ENCODE measurements at places on chromosomes 5 and 9.

DNA sequence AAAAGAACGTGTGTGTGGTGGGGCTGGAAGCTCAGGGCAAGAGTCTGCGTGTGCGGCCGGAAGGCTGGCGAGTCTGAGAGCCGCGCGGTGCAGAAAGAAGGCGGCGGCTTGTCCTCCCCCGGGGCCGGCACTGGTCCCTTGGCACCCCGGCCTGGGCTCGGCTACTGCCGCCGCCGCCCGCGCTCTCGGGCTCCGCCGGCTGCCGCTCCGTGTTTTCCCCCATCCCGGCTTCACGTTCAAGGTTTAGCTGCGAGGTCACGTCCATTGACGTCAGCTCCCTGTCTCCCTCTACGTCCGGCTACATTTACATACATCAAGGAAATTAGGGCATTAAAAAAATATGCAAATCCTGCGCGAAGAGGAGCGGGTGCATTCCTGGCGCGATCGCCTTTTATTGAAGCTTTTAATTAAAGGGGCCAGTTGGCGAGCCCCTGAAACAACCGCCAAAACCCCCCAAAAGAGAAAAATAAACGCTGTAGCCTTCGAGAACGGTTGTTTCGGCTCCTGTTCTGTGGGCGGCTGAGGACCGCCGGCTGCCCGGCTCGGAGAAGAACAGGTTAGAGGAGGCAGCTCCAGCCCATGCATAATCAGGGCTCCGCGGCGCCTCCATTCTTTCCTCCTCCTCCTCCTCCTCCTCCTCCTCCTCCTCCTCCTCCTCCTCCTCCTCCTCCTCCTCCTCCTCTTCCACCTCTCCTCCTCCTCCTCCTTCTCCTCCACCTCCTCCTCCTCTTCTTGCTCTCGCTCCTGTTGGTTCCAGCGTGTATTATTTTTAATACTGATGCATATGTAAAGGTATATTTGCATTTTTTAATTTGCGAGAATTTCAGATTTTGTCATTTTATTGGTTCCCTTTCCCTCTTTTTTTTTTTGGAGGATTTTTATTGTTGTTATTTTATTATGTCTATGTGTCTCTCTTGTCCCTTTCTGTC, 207.0 kb downstream of the MEF2C start:
- DNase-seq, result peak; percentile 27

GRCh38 chr5:73314395-73315257, 134.0 kb downstream of the FOXD1 start:
- peak; percentile 14 for DNase-seq

DNA sequence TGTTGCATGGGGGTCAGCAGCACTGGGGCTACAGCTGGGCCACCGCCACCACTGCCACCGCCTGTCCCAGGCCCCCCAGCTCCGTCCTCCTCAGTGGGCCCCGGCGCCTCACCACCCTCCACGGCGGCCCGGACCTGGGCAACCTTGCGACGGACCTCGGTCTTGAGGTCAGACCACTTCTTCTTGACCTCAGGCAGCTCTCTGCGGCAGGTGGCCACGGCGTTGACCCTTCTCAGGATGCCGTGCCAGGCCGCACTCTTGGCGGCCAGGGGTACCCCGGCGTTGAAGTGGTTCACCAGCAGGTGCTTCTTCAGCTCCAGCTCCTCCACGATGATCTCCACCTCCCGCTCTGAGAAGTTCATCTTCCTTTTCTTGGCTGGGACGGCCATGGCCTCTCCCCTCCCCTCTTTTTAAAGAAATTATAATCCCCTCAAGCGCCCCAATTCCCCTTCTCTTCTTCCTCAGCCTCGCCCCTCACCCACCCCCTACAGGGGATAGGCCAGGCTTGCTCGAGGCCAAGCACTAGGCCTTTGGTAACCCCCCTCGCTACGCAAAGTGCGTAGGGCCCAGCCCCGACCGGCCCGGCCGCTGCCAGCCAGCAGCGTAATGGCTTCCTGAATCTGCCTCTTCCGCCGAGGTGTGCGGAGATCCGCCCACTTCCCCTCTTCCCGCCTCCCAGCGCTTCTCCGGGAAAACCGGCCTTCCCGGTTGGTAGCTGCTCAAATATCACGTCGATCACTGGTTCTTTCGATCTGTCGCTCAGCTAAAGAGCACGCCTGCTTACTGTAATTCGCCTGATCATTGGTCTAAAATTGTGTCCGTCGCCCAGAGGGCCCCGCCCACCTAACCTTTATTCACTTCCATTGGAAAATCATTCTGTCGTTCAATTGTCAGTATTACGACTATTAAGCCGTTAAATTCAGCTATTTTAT, at the start of gene NAIF1:
NAIF1 (minus strand) TSS at position 608 of the 932 bp plus-strand sequence; CDS start at position 389, 219 bp downstream.
- DNase-seq, result peak; percentile 100

DNA sequence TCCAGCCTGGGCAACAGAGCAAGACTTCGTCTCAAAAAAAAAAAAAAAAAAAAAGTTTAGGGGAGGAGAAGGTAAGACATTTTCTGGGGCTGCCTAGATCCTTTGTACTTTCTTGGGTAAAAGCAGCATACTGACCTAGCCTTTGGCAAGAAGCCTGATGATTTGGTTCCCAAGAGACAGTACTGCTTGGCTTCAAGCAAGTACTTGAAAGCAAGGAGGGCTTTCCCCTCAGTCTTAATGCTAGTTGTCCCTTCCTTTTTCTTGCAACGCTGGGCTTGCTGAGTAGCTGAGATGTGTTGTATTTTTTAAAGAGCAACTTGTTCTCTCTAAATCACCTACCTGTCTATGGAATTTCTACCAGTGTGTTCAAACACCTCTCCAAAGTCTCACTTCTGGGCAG, 76.2 kb downstream of the INSYN2B start:
- no peak for DNase-seq

DNA sequence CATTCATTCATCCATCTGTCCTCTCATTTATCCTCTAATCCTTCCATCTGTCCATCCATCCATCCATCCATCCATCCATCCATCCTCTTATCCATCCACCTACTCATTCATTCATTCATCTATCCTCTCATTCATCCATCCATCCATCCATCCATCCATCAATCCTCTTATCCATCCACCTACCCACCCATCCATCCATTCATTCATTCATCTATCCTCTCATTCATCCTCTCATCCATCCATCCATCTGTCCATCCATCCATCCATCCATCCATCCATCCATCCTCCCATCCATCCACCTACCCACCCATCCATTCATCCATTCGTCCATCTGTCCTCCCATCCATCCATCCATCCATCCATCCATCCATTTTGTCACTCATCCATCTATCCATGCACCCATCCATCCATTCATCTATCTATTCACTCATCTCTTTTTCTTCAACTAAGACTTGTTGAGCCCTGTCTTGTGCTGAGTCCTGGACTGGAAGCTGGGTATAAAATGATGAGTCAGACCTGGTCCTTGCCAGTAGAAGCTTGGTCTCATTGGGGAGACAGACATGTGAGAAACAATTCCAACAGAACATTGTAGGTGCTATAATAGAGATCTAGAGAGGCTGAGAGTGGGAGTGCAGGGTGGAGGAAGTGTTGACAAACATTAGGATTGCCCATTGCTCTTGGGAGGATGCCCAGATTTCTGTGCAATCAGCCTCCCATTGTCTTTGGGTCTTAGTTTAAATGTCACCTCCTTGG, 55.0 kb upstream of the IER5L start:
- peak; percentile 54 for DNase-seq

DNA sequence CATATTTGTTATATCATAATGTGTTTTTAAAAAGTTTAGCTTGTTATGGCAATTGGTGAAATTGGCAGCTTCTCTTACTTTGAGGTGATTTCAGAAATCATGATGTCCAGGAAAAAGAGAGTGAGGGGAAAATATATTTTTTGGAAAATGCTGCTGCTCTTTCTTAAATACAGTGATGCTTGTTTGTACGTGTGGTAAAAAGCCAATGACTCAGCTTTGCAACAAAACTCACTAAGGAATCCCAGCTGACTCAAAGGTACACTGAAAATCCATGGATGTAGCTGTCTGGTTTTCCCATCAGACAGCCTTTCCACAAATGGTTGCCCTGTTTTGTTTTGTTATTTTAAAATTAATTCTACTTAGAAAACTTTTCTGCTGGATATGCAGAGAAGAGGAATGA, 306.4 kb upstream of the PAPPA start:
- no peak for DNase-seq

DNA sequence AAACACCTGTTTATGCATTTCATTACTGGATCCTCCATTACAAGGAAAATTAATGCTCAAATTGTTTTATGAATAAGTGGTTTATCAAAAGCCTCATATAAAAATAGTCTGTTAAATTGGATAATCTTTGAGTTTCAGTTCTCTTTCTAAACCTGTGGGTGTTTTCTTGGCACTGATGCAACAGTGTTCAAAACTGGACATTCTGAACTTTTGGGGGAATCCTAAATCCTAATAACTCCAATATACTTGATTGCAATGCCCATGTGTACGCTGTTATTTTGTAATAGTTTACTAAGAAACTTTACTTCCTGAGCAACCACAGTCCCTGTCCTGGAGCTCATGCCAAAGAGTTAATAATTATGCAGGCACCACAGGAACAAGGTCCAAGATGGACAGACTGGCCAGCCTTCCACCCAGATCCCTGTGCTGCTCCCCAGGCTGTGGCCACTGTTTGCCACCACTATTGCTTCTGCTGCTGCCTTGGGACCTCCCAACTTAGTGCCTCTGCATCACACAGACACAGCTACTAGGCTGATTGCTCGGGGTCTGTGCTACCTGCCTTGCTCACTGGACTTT, 14.0 kb downstream of the IRGM start:
- peak; percentile 61 for DNase-seq

- no peak for DNase-seq
These were observed 251.3 kb upstream of the DAP start for GRCh38 chr5:11012295-11012694.

GRCh38 chr9:131703697-131704096, 36.2 kb downstream of the RAPGEF1 start:
- DNase-seq, result no peak

- DNase-seq, result no peak
These were observed 116.1 kb downstream of the TMEM174 start for GRCh38 chr5:73288803-73289720.

DNA sequence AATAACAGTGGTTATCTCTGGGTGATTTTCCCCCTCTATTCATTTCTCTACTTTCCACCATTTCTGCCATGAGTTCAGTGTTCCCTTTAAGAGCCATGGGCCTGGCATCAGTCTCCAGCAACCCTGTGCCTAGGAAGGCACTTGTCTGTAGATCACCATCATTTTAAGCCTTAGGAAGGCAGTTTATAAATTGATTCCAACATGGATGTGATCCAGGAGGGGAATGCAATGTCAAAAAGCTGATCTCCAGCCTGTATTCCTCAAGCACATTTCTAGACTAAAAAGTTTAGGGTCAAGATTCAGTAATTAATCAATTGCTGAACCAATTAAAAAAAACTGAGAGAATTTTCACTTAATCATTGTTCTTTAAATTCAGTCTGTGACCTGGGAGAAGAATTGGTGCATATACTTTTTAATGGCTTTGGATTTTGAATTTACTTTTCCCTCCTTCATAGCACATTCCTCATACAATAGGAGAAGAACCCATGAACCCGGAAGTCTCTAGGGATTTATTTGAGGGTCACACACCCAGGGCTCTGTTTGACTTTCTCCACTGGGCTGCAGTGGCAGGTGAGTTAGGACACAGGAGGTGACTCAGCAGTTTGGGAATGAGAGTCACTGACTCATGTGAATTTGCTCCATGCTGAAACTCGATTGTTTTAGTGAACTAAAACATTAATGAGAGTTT, 6.1 kb upstream of the ERMP1 start:
- no peak for DNase-seq

GRCh38 chr5:66647146-66647856, 51.1 kb downstream of the MAST4 start:
- DNase-seq, result no peak

- DNase-seq, result no peak
These were observed 139.0 kb upstream of the TNPO1 start for GRCh38 chr5:72677447-72677846.

GRCh38 chr9:138071292-138071691, 193.7 kb downstream of the CACNA1B start:
- DNase-seq, result no peak

- peak; percentile 94 for DNase-seq
These were observed 233.6 kb downstream of the ACTL7B start for GRCh38 chr9:108621991-108622855.

DNA sequence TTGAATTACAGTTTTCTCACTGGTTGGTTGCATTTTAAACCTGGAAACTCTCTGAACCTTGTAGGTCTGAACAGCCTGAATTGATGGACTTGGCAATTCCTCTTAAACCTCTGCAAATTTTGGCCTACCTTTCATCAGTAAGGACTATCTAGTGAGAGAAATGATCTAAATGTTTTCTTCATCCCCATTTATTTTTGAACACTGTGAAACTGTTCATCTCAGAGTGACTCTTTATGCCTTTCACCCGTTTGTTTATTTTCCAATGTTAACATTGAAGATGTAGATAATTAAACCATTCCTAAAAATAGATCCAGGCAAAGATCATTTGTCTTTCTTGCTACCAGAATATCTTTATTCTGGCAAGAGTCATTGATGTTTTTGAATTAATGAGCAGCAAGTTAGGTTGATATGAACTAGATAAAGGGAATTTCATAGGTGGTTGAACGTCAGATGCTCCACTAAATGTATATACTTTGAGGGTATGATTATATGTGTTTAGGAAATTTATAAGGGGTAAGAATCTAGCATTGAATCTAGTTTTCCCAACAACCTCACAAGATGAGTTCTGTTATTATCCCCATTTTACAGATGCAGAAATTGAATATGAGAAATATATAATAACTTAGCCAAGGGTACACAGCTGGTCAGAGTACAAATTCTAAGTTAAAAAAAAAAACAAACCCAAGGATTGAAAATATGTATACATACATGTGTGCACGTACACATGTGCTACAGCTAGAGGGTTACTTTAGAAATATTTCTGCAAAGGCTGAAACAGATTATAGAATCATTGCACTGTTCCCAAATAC, 3.4 kb downstream of the CPEB4 start:
- DNase-seq, result no peak

- DNase-seq, result no peak
These were observed 479.1 kb downstream of the CCDC171 start for GRCh38 chr9:16031971-16032370.

GRCh38 chr9:134641173-134641989, at the start of gene COL5A1:
COL5A1 (plus strand) TSS chr9:134641803; CDS start chr9:134642188, 385 bp downstream.
- no peak for DNase-seq

All from inflammatory macrophage treated with lipopolysaccharide for 4 hours (primary cell).